Muscle of arm (tissue), 14 donors: ENCODE measurements at places on chromosomes 2 and 18. TPM values are rescaled to one million over a fixed set of nuclear protein-coding genes. Genes with fewer than 3 reads are reported as not detected.

The IL36G gene
- not detected for polyA plus RNA-seq

The PPIG gene
- 61.4 TPM for polyA plus RNA-seq

The KYNU gene
- 0.69 TPM for polyA plus RNA-seq

The GRP gene
- polyA plus RNA-seq, result 0.67 TPM

The KRTCAP3 gene
- polyA plus RNA-seq, result 4.6 TPM

The LYG2 gene
- polyA plus RNA-seq, result not detected

The RAMP1 gene
- polyA plus RNA-seq, result 38.8 TPM

The CCDC85A gene
- polyA plus RNA-seq, result 3.4 TPM

The RBM44 gene
- polyA plus RNA-seq, result 0.80 TPM

The DOCK10 gene
- 35.6 TPM for polyA plus RNA-seq

The NPPC gene
- not detected for polyA plus RNA-seq

The MAP2 gene
- polyA plus RNA-seq, result 11.3 TPM
